ENCODE measurements at places on chromosomes 2 and 18.

DNA sequence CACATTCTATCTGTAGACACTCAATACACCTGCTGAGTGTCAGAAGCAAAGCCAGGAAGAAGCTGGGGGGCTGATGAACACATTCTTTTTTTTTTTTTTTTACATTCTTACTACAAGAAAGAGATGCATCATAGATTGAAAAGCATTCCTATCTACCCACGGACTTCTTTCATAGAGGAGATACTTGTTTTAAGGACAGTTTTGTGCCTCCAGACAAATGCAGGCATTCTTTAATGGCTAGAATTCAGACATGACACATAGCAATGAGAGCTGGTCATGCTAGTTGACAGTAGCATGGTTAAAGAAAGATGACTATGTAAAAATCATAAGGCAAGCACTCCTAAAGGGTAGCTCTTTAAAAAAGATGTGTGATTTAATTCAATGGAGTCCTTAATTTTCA lies 110.2 kb downstream of the EPHA4 start:
- DNase-seq = no peak

DNA sequence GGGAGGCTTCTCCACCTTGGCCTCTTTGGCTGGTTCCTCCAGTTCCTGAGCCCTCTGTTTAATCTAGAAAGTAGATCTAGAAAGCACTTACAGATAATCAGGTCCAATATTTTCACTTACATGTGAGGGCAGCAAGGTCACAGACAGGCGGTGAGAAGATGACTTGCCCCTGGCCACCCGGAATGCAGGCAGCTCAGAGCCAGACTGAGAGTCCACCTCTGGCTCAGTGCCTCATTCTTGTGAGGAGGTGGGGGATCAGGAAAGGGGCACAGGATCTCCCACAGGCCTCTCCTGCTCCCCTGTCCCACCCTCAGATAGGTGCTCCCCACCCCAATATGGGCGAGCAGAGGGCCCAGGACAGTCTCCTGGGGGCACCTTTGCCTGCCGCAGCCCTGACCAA lies 5.8 kb downstream of the WNT6 start:
- no peak for DNase-seq

DNA sequence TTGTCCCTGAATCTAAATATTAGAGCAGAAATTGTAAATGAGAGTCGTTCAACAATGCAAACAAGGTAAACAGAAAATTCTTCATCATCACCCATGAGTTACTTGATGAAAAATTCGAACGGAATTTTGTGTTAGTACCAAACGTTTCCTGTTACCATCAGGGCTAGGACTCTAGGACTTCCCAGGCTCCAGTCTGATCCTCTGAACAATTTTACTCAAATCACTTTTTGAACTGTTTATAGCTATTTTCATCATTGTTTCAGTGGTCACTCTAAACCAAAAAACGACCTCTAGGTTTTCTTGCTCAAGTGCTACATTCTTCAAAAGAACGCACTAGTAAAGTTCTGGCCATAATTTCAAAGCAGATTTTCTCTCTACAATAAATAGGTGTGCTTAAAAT lies 273.3 kb downstream of the MREG start:
- no peak for DNase-seq

DNA sequence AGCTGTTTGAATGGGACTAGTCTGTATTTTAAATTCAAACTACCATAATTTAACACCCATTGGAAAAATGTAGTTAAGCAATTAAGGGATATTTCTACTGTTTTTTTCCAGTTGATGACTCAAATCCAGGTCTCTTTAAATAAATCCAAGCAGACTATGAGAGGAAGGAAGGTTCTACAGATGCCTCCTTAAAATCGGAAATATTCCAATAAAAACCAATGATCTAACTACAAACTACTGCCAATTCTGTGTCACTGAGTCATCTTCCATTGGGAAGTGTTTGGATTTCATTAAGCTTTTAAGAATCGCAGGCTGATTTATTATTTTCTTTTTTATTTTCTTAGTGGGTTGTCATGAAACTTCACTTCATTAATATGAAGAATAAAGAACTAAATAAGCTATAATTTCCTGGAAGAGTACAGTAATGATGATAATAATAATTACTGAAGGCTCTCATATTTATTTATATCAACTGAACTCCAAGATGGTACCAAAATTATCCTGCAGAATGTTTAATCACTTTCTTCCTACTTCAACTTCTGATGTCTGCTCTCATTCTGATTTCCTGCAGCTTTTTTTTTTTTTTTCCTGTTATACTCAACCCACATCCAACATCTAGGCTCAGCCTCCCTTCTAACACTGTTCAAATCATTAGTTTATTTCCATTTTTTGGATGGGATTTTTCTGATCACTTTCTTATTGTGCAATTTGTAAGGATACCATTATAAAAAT lies 166.3 kb upstream of the FN1 start:
- no peak for DNase-seq

GRCh38 chr2:218876562-218877219 lies 4.0 kb upstream of the WNT10A start:
- DNase-seq = peak; percentile 62

DNA sequence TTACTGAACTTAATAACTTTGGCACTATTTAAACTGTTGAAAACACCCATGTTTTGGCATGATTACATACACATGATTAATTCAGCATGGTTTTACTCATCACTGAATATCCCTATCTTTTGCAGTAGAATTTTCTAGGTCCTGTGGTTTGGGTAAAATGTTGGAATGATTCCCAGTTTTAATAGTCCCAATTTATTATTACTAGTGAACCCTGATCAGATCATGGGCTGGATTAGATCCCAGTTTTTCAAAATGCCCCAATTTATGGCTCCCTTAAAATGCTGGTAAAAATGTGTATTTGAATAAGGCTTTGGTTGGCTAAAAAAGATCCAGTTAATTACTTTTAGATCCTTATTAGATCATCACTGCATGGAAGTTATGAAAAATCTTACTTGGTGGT lies 273.6 kb upstream of the NRP2 start:
- DNase-seq = no peak

GRCh38 chr2:84481702-84482101 lies 22.6 kb upstream of the SUCLG1 start:
- DNase-seq = no peak

DNA sequence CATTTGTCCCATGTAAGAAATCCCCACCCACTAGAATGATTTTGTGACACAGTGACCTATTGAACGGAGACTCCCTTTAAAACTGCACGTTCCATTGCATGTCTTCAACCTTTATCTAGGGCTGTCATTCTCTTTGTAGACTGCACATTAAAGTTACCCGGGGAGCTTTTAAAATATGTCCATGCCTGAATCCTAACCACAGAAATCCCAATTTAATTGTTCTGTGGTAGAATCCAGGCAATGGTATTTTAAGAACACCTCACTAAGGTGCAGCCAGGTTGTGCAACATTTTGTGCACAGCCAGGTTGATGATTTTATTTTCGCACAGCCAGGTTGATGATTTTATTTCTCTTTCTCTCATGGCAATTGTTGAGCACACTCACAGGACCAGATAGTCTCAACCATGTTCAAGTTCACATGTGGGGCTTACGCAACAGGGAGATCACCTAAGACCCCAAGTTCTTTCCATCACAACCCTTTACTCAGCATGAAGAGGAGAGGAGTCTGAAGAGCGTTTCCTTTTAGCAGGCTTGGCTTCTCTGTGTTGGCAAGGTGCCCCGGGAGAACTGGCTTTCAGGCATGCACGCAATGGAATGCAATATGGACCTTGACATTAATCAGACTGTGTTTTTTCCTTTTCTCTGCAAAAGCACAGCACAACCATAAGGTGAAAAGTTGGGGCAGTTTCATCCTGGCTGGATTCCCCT lies 467.3 kb upstream of the ETAA1 start:
- peak; percentile 67 for DNase-seq

DNA sequence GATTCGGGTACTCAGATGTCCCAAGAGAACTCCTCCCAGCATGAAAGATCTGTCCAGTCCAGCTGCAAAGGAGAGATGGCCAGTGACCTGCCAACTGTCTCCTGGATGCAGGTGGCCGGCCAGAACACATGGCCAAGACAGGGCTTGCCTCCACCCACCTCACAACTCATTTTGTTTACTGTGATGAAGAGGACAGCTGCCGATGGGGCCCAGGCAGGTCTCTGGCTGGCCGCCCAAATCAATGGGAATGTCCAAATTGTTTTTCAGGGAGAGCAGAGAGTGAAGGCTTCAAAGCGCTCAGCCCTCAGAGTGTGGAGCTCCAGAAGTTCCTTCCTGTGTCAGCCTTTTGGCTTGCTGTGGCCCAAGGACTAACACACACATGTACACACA lies 41.9 kb downstream of the FOSL2 start:
- peak; percentile 82 for DNase-seq

DNA sequence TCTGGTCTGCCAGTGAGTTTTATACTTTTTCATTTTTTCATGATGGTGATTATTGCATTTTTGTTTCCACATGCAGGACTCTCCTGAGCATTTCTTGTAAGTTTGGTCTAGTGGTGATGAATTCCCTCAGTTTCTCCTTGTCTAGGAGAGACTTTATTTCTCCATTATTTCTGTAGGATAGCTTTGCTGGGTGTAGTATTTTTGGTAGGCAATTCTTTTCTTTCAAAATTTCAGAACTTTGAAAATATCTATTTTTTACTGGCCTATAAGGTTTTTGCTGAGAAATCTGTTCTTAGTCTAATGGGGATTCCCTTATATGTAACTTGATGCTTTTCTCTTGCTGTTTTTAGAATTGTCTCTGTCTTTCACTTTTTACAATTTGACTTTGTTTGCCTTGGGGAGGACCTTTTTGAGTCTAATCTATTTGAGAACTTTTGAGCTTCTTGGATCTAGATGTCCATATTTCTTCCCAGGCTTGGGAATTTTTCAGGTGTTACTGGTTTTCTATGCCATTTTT lies 149.1 kb downstream of the UBR3 start:
- no peak for DNase-seq

DNA sequence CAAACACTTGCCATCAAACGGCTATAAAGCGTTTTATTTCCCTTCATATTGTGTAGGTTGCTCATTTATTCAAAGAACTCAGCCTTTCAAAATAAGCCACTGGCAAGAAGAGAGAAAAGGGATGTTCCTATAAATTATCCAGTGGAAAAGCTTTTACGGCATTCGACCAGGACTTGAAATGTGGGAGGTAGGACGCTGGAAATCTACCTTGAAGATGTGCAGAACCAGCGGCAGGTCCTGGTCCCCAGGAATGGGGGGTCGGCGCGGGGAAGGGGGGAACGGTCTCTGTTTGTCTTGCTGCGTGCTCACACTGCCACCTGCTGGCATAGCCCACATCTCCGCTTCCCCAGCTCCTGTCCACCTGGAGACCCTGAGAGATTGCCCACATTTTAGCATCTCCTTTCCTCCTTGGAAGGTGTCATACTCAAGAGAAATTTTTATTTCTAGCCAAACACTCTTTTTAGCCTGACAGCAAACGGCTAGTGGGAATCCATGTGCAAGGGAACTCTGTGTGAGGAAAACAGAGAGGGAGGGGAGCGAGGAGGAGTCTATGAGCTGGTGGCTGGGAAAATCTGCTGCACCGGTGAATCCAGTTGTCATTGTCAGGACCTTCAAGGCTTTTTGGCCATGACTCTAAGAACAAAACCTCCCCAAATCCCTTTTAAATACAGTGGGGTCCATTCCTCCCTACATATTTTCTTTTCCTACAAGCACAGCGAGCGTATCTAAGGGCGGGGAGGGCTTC lies 349.0 kb upstream of the PKDCC start:
- DNase-seq = no peak

DNA sequence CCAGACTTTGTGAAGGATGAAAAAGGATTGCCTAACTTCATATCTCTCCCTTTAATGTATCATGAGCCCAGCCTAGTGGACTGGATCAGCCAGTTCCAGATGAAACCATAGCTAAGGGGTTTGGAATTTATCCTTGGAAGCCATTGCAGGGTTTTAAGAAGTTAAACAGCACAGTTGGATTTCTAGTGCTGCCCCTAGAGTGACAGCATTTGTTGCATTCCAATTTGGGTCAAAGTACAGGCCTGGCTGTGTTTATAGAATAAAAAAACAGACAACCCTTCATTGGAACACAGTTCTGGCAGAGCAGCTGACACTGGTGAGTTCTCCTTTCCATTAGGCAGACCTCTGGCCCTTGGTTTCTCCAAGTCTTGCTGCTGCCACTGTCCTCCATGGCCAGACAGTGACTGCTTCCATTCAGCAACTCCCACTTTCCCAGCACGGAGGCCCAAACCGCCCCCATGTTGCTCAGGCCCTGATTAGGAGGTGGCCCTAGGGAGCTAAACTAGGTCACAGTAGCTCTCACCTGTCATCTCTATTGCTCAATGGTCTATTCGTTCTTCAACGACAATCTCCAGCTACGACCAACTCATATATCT lies 8.0 kb downstream of the GPR39 start:
- DNase-seq = peak; percentile 69

GRCh38 chr2:69390471-69390870 lies 3.4 kb upstream of the GFPT1 start:
- DNase-seq = no peak

GRCh38 chr2:118097657-118098056 lies 9.4 kb downstream of the INSIG2 start:
- no peak for DNase-seq

DNA sequence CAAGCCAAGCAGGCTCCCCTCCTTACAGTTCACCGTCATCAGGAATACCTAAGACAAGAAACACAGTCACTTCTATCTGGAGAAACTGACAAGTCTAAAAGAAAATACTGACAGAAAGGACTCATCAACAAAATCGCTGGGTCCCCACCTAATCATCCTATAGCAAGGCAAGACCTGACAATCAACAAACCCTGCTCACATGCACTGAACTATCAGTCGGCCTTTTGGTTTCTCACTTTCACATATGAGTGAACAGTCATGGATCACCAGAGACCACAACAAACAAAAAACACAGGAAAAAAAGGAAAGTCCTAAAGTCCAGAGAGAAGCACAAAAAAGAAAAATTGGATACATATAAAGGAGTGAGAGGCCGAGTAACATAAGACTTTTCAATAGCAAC lies 70.4 kb downstream of the SEMA4F start:
- DNase-seq = no peak

- DNase-seq = no peak
Observed at GRCh38 chr2:18623782-18624181, 34.4 kb upstream of the NT5C1B start.
